ENCODE measurements at places on chromosomes 7 and 10. TPM values are rescaled to one million over a fixed set of nuclear protein-coding genes. Genes with fewer than 3 reads are reported as not detected.

EPHA1 gene
- 5.9 TPM for total RNA-seq

PDZD7 gene
- total RNA-seq = 3.5 TPM

GRID2IP gene
- 1.1 TPM for total RNA-seq

TBL2 gene
- 211 TPM for total RNA-seq

POLR2J2 gene
- total RNA-seq = 7.6 TPM

TMEM176A gene
- 4.2 TPM for total RNA-seq

COL1A2 gene
- 465 TPM for total RNA-seq

AGBL3 gene
- total RNA-seq = 10.0 TPM

CNTNAP2 gene
- 6.1 TPM for total RNA-seq

ACSM6 gene
- not detected for total RNA-seq

SPDYE1 gene
- total RNA-seq = 2.7 TPM

TAS2R41 gene
- not detected for total RNA-seq

EPO gene
- total RNA-seq = 0.63 TPM

TSPAN13 gene
- total RNA-seq = 10.6 TPM

H2BK1 gene
- not detected for total RNA-seq

SPAG6 gene
- 103 TPM for total RNA-seq

AGR2 gene
- 0.16 TPM for total RNA-seq

GPC2 gene
- total RNA-seq = 12.7 TPM

VTI1A gene
- 63.4 TPM for total RNA-seq

CHCHD2 gene
- 289 TPM for total RNA-seq

HYAL4 gene
- total RNA-seq = 3.6 TPM

DNTT gene
- total RNA-seq = not detected

AHR gene
- 48.9 TPM for total RNA-seq

FAM131B gene
- total RNA-seq = 1.2 TPM

ATRNL1 gene
- total RNA-seq = 45.7 TPM

INA gene
- 5.2 TPM for total RNA-seq

GPR22 gene
- not detected for total RNA-seq

STAG3 gene
- total RNA-seq = 105 TPM

SHH gene
- total RNA-seq = not detected

ASB10 gene
- total RNA-seq = 0.39 TPM

CFAP46 gene
- 36.0 TPM for total RNA-seq

PIK3CG gene
- 10.3 TPM for total RNA-seq

SPDYE2B gene
- total RNA-seq = 1.4 TPM

RAMP3 gene
- 23.8 TPM for total RNA-seq

NUTM2E gene
- total RNA-seq = 0.12 TPM

SPACDR gene
- total RNA-seq = 34.0 TPM

ADGRA1 gene
- 1.4 TPM for total RNA-seq

CYP2C19 gene
- not detected for total RNA-seq

CDC14C gene
- total RNA-seq = 4.7 TPM

FEZF1 gene
- 3.1 TPM for total RNA-seq

PRSS1 gene
- total RNA-seq = not detected

WDFY4 gene
- 18.4 TPM for total RNA-seq

FKBP6 gene
- 60.9 TPM for total RNA-seq

LIPM gene
- not detected for total RNA-seq

SLC39A12 gene
- 0.47 TPM for total RNA-seq

DNAH11 gene
- 14.2 TPM for total RNA-seq

TCAF2 gene
- 3.1 TPM for total RNA-seq

ATOH7 gene
- total RNA-seq = 1.2 TPM

FLNC gene
- total RNA-seq = 14.4 TPM

OGDHL gene
- 10.7 TPM for total RNA-seq

GFRA1 gene
- total RNA-seq = 17.7 TPM

PHYHIPL gene
- 24.3 TPM for total RNA-seq

SH2D4B gene
- total RNA-seq = 0.55 TPM

NFE2L3 gene
- total RNA-seq = 4.2 TPM

KIAA1549 gene
- total RNA-seq = 7.4 TPM

UPK3B gene
- total RNA-seq = 19.1 TPM

EGFR gene
- total RNA-seq = 18.2 TPM

SYT15B gene
- total RNA-seq = 1.0 TPM
